ENCODE measurements at places on chromosomes 13 and 19.

DNA sequence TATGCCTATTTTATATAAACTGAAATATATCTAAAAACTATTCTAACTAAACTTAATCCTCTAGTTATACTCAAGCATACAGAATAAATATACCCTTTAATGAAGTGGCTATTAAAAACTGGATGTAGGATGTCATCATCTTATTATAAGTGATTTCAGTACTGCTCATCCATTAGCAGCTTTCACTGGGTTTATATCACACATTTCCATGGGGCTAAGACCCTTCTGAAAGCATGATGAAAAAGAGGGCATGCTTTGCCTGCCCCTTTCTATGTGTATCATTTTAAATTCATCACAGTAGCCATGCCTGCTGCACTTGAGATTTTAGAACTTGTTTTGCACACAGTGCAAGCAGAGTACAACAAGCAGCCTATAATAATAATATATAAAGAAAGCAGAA is 477.5 kb downstream of the SLITRK6 start:
- no peak for DNase-seq

- no peak for DNase-seq
Observed at GRCh38 chr19:52248241-52248640, 21.1 kb upstream of the ZNF766 start.

DNA sequence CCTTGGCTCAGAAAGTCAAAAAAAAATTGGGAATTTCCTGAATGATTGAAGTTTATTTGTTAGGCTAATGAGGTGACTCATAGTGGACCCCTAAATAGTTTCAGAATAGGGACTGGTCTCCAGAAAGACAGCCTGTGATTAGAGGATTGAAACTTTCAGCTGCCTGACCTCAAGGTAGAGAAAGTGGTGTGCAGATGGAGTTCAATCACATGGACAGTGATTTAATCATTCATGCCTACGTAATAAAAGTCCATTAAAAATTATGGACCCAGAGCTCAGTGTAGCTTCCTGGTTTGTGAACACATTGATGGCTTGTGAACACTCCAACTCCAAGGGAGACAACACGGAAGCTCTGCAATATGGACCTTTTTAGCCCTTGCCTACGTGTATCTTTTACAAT is 533.2 kb upstream of the PCDH9 start:
- no peak for DNase-seq

- no peak for DNase-seq
Observed at GRCh38 chr19:5676772-5677105, 3.6 kb downstream of the MICOS13 start.

DNA sequence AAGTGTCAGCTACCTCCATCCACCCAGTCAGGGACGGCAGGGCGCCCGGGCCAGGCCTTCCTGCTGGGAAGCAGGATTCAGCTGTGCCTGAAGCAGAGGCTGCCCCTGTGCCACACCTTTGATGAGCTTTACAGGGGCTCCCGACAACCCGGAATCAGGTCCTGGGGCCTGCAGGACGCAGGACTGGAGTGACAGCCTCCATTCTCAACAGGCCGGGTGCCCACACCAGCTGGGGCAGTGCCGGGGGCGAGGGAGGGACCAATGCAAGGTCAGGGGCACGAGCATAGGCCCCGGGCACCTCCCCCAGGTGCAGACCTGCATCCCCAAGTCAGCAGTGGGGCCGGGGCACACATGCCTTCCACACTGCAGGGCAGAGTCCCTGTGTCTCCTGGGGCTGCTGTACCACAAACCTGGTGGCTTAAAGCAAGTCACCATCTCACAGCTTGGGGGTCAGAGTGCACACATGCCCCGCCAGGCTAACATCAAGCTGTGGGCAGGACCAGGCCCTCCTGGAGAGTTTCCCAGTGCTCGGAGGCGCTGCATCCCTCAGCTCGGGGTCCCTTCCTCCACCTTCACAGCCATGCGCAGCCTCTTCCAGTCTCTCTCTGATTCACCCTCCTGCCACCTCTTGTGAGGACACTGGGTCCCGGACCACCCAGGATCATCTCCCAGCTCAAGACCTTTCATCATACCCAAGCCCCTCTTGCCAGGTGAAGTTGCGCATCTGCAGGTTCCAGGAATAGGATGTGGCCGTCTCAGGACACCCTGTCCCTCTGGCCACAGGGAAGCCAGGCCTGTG is 13.4 kb downstream of the UBXN6 start:
- DNase-seq, result no peak

DNA sequence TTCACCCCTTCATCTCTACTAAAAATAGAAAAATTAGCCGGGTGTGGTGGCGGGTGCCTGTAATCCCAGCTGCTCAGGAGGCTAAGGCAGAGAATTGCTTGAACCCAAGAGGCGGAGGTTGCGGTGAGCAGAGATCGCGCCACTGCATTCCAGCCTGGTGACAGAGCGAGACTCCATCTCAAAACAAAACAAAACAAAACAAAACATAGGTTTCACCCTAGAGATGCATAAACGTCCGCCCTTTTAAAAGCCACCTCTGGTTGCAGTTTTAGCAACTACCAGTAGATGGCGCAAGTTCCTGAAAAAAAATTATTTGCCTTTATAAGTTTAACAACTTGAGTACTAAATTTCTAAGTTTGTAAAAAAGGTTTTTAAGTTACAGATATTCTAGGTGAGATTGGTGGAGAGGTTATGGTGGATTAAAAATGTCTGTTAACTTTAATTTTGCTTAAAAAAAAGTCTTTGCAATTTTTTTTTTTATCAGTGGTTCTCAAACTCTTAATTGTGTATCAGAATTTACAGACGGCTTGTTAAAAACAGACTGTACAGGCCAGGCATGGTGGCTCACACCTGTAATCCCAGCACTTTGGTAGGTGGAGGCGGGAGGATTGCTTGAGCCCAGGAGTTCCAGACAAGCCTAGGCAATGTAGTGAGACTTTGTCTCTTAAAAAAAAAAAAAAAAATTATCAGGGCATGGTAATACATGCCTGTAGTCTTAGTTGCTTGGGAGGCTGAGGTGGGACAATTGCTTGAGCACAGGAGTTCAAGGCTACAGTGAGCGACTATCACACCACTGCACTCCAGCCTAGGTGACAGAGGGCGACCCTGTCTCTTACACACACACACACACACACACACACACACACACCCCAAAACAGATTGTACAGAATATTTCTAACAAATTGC is 42.1 kb downstream of the NAA16 start:
- no peak for DNase-seq

Measured in NCI-H2029 treated with DMSO at 0.1 percent for 48 hours (cell line).